Mesenteric fat pad (tissue), 1 donor: ENCODE measurements at places on chromosomes 3 and 15.

- no peak for DNase-seq
Observed at GRCh38 chr3:60263191-60263590, 988.1 kb downstream of the FHIT start.

DNA sequence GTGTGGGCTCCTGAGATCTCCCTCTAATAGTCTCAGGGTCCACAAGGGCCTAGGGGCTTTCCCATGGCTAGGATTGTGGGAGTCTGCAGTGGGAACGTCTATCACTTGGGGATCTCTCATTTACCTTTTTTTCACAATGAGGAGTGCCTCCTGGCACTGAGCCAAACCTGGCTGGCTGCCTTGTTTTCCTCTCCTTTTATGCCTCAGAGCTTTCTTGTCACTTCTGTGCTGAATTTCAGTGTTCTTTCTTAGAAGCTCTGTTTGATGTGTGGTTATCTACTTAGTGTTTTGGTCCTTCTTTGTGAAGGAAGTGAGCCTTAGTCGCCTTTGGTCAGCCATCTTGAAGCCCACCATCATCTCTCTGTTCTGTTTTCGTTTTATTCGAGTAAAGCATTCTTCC, 33.9 kb downstream of the DOCK3 start:
- no peak for DNase-seq

DNA sequence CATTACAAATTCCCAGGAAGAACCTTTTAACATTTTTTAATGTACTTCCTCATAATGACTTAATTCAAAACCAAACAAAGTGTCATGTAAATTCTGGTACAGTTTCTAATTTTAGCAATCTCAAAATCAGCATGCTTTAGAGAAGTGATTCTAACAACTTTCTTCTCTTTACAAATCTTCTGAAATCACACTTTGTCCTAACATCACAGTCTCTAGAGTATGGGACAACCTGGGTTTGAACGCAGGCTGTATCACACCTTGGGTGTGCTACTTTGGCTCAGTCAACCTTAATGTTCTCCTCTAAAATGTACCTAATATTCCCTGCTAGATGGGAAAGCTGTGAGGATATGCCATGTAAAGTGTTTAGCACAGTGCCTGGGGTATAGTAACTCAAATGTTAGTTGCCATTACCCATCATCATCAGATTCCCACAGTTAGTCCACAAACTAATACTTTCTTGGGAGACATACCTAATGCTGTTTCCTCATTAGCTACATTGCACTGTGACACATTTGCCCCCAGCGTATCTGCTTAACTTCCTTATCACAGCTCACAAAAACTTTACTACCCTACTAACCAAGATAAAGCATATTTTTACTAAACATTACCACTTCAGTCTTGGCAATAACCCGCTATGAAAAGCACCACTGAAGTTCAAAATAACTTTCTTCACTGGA, 3.1 kb downstream of the TSPAN3 start:
- DNase-seq = no peak

GRCh38 chr3:64667887-64668581, 19.8 kb downstream of the ADAMTS9 start:
- DNase-seq = no peak

DNA sequence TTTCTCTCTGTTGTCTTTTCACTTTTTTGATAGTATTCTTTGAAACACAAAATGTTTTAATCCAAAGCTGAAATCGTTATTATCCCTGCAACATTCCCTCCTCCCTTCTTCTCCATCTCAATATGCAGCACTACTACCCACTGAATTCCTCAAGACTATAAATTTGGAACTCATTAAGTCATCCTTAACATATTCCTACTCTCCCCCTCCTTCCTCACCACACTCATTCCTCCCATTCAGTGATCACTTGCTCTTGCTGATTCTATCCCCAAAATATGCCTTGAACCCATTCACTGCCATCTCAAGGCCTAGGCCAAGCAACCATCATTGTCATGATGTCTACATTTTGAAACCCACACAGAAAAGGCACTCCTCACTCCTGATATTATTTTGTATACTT, 2.4 kb upstream of the PIK3R4 start:
- no peak for DNase-seq

- no peak for DNase-seq
Observed at GRCh38 chr3:187262360-187262759, 29.2 kb downstream of the MASP1 start.

DNA sequence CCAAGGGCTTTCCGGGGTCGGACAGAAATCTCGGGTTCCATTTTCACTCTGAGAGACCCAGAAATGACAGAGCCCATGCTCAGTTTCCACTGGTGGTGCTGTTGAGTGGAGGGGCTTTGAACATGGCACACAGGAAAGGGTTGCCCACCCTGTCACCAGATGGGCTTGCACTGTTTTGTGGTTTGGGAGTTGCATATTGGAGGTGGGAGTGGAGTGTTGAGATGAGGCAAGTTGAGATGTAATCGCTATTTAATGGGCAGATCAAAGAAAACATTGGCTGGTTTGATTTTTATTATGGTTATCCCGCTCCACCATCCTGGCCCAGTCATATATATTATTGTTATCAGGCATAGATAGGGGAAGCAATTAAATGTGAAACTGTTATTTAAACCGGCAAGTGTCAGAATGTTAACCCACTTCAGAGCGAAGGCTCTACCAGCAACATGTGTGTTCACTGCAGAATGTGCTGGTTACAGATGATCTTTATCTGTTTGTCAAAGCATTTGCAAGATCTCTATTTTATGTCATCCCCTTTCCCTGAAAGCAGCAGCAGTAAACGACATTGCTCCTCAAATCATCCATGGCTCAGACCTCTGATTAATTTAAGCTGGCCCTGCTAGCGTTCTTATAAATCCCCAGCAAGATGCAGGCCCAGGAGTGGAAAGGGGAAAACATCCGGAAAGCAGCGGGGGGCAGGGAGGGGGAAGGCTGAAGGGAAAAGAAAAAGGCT, 58.3 kb upstream of the TSEN2 start:
- no peak for DNase-seq

DNA sequence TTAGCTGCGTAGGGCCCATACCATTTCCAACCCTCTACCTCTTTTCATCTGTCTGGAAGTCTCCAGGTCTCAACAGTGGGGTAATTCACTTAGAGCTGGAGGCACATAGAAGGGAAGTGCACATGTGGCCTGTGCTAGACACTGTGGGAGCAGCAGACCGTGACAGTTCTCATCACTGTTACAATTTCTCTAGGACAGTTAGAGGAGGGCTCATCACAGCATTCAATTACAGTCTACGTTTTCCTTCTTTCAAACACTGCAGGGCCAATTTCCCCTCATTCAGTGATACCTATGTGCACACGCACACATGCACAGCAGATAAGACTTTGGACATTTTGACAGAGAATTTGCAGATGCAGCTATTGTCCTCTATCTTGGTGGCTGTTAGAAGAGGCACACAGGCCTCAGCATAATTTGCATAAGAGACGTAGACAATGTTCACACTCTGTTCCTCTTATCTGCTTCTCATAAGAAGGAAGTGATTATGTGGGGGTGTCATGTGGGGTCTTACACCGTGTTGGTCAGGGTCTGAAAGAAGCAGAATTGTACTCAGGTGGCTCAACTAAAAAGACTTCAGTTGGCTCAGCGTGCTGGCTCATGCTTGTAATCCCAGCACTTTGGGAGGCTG, 12.6 kb upstream of the HRG start:
- no peak for DNase-seq

DNA sequence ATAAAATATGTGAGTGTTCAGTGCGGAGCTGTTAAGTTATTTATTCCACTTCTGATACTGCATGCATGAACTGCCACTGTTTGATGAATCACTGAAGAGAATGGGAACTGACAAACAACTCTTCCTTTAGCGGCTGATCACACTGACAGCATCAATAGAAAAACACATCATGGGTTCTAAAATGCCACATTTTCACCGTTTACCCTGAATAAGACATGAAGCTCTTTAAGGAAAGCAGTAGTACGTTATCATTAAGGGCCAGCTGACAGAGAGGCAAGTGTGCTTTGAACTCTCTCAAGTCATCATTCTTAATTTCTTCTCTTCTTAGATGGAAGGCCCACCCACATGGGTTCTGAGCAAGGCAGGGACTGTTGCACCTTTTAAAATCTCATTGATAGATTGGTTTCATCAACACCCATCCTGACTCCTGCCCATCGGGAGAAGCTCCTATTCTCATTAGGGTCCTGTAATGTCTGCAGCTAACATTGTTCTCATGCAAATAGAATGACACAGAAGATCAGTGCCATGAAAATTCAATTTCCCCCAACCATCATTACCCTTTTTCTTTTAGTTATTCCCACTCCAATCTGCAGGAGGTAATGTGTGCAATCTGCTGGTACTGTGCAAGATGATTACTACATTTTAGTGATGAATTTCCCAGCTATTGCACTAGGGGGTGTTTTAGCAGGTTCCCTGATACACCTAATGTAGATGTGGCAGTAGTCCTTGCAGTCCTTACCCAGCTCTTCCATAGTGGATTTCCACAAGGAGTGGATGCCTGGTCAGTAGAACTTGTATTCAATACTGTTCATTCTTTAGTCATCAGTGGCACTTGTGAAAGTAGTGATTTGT, 119.1 kb downstream of the ROBO2 start:
- DNase-seq = no peak
